ENCODE measurements at places on chromosomes 12 and 14. TPM values are rescaled to one million over a fixed set of nuclear protein-coding genes. Genes with fewer than 3 reads are reported as not detected.

The DCN gene
- not detected for total RNA-seq

The TTC7B gene
- 23.4 TPM for total RNA-seq

The TMBIM6 gene
- 477 TPM for total RNA-seq

The CCDC184 gene
- 2.5 TPM for total RNA-seq

The TSPAN19 gene
- not detected for total RNA-seq

The RNASE2 gene
- not detected for total RNA-seq

The GPR135 gene
- total RNA-seq: 1.0 TPM

The TOMM20L gene
- total RNA-seq: not detected

The SLC25A21 gene
- total RNA-seq: 1.6 TPM

The PLEKHG7 gene
- 0.02 TPM for total RNA-seq

The RHOJ gene
- not detected for total RNA-seq

The HCAR2 gene
- 0.78 TPM for total RNA-seq

The COX8C gene
- not detected for total RNA-seq

The KRT73 gene
- not detected for total RNA-seq

The RDH16 gene
- 0.05 TPM for total RNA-seq

The USP44 gene
- total RNA-seq: 0.23 TPM

The LTBR gene
- 183 TPM for total RNA-seq

The CTSG gene
- not detected for total RNA-seq

The GPRC5A gene
- 454 TPM for total RNA-seq
